Activated T-helper 2 cell treated with anti-CD3 and anti-CD28 coated beads, Interferon-gamma antibody, Interleukin-2, Interleukin-4, amounts not matched to agents 10 μg/mL and 5 μg/mL and 100 μg/mL, durations not matched to agents 14 hours and 24 hours and 36 hours (primary cell): ENCODE measurements at places on chromosomes 12 and 14. TPM values are rescaled to one million over a fixed set of nuclear protein-coding genes. Genes with fewer than 3 reads are reported as not detected.

DNA sequence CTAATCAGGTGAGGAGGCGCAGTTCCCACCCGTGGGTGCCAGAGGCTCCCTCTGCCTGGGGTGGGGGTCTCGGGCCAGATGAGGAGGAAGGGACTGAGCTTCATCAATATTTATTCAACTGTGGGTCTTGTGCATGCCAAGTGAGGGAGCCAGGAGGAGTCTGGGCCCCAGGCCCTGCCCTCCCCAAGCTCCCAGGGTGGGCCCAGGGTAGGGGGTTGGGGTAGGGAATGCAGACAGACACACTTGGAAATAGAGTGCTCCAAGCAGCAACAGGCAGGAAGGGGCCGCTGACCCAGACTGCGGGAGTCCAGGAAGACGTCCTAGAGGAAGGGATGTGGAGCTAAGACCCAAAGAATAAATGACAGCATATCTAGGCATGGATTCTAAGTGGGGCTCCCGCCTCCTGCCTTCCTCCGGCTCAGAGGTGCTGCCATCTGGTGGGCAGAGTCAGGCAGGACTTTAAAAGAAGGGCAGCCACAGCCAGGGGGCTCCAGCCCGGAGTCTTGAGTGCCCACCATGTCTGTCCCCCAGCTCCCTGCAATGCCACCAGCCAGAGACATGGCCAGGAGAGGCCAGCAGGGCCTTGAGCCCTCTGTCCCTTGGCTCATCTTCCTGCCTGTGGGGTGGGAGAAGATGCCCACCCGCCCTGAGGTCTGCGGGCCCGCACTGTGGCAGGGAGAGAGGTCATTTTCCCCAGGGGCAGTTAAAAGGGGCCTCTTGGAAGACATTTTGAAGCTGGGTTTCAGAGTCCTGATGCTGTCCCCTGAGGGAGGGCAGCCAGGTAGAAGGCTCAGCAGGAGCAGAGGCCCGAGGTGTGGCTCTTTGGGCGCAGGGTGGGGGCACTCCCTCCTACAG lies 70.1 kb downstream of the PHETA1 start:
- no peak overlapping the region for H3K4me3 ChIP-seq
- H3K27me3 ChIP-seq, result no peaks in the 10 kb centered on the region
- no peaks in the 10 kb centered on the region for H3K36me3 ChIP-seq
- DNase-seq, result peak; percentile 12
- no peaks in the 10 kb centered on the region for H3K4me1 ChIP-seq

DNA sequence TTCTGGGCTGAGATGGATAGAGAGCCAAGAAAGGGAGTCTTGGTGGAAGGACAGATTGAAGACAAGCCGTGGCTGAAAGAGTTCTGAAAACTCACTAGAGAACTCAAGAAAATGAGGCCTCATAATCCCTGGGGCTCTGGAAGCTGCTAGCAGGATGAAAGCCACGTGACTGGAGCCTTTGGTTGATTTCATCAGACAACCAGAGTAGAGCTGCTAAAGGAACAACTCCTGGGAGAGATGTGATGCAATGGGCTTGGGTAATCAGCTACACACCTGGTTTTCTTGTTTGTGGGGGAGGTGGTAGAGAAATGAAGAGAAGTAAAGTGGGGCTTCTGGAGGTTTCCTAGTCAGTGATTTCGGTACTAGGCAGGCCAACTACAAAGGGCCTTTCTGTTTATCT lies 13.4 kb downstream of the CSRNP2 start:
- H3K36me3 ChIP-seq, result peaks cover 54% of the 10 kb centered on the region
- no peak overlapping the region for H3K27ac ChIP-seq
- no peak overlapping the region for H3K4me3 ChIP-seq
- no peaks in the 10 kb centered on the region for H3K27me3 ChIP-seq

DNA sequence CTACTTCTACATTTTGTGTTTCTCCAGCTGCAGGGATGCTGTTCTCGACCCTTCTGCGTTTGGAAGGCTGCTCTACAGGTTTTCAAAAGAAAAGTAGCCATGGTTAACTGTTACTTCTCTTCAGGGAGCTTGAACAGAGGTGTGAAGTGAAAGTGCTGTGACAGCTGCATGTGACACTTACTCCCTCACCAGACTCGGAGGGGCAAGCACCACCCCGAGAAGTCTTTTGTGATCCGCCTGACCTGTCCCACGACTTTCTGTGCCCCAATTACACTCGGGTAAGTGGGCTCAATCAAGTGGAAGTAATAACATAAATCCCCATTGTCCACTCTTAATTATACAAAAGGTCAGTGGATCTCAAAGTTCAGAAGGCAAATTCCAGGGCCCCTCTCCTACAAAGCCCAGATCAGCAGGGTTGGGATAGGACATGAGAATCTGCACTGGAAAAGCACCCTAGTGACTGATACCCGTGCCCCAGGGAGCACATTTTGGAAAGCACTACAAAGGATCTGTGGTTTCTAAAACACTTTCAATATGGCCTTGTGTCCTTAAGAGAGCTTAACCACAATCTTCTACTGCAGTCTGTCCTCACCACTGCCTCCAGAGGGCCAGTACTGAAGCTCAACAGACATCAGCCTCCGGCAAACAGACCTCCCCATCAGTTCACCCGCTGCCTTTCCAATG lies 11.5 kb downstream of the FICD start:
- H3K27me3 ChIP-seq, result no peaks in the 10 kb centered on the region
- no peak overlapping the region for H3K4me3 ChIP-seq
- peaks cover 81% of the 10 kb centered on the region for H3K36me3 ChIP-seq
- no peak for DNase-seq
- H3K27ac ChIP-seq, result no peak overlapping the region

Gene HOXC6
- total RNA-seq, result not detected in 2 replicates

Gene GPRC5D
- total RNA-seq, result not detected in 2 replicates

Gene PRORP
- total RNA-seq, result 37.0 and 41.3 TPM in 2 replicates

Gene ADCY4
- 1.5 and 2.3 TPM in 2 replicates for total RNA-seq

GRCh38 chr14:48430805-48431204 lies 755.4 kb upstream of the MDGA2 start:
- H3K27me3 ChIP-seq, result no peaks in the 10 kb centered on the region
- no peaks in the 10 kb centered on the region for H3K4me1 ChIP-seq
- DNase-seq, result no peak
- H3K4me3 ChIP-seq, result no peak overlapping the region

GRCh38 chr12:27253347-27253746 lies 9.3 kb downstream of the STK38L start:
- peaks cover 26% of the 10 kb centered on the region for H3K4me1 ChIP-seq
- H3K4me3 ChIP-seq, result no peak overlapping the region
- DNase-seq, result no peak
- H3K36me3 ChIP-seq, result peaks cover 23% of the 10 kb centered on the region

GRCh38 chr14:33061667-33062325 lies 123.1 kb downstream of the NPAS3 start:
- no peak overlapping the region for H3K27ac ChIP-seq
- DNase-seq, result no peak
- H3K4me3 ChIP-seq, result no peak overlapping the region
- no peaks in the 10 kb centered on the region for H3K4me1 ChIP-seq

DNA sequence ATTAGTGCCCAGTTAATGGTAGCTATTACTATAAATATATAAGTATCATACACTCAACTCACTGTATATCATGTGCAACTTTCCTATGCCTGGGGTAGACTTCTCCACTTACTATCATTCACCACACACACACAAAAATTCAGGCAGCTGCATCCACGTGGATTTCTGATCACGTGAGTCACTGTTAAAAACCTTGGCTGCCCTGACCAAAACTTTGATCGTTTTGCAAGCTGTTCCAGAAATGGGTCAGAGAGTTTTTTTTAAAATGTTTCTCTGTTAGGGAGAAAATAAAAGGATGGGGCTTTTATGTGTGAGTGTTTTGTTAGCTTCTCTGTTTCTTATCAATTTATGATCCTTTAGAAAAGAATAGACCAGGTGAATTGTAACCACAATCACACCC lies 198.2 kb upstream of the CNOT2 start:
- peaks cover 2% of the 10 kb centered on the region for H3K27me3 ChIP-seq
- H3K27ac ChIP-seq, result no peak overlapping the region
- no peaks in the 10 kb centered on the region for H3K36me3 ChIP-seq

DNA sequence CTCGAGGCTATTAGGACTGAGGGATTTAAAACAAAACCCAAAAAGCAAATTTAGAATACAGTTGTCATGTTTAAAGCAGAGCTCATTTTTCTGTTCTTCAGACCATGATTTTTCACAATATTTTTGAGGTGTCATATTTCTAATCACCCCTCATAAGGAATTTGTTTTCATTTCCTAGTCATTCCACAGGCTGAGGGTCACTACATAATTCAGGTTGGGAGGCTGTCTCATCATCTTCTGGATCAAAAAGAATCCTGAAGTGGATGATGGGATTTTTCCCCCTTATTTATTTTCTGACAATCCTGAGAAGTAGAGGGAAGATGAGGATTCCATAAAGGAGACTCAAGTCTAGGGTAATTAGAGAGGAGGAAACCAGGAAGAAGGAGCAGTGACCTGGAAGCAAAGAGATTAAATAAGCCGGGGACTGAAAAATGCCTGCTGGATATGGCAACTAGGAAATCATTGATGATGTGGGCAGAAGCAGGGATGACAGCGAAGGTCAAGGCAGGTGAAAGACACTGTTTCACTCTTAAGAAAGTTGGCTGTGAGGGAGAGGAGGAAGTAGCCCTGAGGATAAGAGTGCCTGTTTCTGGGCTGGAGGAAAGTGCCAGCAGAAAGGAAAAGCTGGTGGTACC lies 9.0 kb upstream of the PCNX1 start:
- H3K27ac ChIP-seq, result no peak overlapping the region
- no peak overlapping the region for H3K4me3 ChIP-seq
- no peak for DNase-seq
- H3K36me3 ChIP-seq, result peaks cover 4% of the 10 kb centered on the region

DNA sequence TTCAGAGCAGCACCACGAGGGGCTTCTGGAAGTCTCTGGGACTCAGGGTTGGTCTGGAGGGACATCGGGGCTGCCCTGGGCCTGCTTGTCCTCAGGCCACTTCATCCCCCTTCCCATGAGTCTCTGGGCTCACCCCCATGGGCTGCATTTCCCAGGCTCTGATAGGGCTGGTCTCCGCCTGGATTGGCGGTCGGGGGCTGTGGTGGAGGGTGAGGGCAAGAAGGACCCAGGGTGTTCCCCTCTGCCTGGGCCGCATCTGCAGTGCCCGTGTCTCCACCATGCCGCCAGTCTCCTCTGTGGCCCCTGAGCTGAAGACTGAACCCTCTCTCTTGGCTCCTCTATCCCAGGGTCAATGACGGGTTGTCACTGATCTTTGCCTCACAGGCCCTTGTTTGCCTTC lies 242.1 kb downstream of the ADGRD1 start:
- no peak overlapping the region for H3K4me3 ChIP-seq
- no peaks in the 10 kb centered on the region for H3K36me3 ChIP-seq
- DNase-seq, result no peak
- H3K27me3 ChIP-seq, result no peaks in the 10 kb centered on the region
- no peak overlapping the region for H3K27ac ChIP-seq
- no peaks in the 10 kb centered on the region for H3K4me1 ChIP-seq

DNA sequence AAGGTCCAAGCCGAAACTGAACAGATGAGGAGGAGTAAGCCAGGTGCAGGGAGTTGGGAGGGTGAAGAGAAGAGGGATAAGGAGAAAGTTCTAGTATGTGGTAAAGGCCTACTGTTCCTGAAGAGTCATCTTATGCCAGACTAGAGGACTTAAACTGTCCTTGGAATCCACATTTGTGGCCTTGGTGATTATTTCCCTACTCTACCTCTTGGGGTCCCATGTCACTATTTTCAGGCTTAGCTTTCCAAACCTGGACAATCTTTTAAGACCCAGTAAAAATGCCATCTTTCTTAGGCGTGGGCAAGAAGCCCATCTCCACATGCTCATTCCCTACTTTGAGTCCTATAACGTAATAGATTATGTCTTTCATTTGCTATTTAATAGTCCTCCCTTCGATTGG lies 40.1 kb upstream of the CRY1 start:
- H3K4me3 ChIP-seq, result no peak overlapping the region
- H3K27me3 ChIP-seq, result no peaks in the 10 kb centered on the region
- H3K27ac ChIP-seq, result no peak overlapping the region
- peaks cover 2% of the 10 kb centered on the region for H3K4me1 ChIP-seq
- no peak for DNase-seq
- no peaks in the 10 kb centered on the region for H3K36me3 ChIP-seq

GRCh38 chr12:46485853-46486252 lies 113.3 kb upstream of the SLC38A2 start:
- H3K36me3 ChIP-seq, result peaks cover 29% of the 10 kb centered on the region
- H3K27me3 ChIP-seq, result no peaks in the 10 kb centered on the region
- no peaks in the 10 kb centered on the region for H3K4me1 ChIP-seq
- H3K27ac ChIP-seq, result no peak overlapping the region

Gene TRIM9
- 0.46 TPM in 2 replicates for total RNA-seq

Gene CCDC63
- not detected in 2 replicates for total RNA-seq

DNA sequence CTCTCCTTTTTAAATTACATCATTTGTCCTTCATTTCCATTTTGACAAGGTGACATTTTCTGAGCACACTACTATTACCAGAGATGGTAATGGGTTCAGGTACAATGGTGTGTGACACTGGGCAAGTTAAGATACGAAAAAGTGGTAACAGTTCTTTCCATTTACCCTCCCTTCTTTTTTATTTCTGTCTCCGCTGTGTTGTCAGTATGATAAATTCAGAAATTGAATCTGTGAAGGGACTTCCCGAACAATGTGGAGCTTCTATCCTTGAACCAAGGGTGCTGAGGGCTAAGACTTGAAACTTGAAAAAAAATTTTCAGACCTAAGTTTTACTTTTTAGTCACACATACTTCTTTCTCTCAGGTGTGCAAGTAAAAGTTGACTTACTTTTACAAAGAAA lies 103.7 kb downstream of the ERC1 start:
- H3K36me3 ChIP-seq, result no peaks in the 10 kb centered on the region
- no peak for DNase-seq
- no peaks in the 10 kb centered on the region for H3K27me3 ChIP-seq
- H3K4me3 ChIP-seq, result no peak overlapping the region

DNA sequence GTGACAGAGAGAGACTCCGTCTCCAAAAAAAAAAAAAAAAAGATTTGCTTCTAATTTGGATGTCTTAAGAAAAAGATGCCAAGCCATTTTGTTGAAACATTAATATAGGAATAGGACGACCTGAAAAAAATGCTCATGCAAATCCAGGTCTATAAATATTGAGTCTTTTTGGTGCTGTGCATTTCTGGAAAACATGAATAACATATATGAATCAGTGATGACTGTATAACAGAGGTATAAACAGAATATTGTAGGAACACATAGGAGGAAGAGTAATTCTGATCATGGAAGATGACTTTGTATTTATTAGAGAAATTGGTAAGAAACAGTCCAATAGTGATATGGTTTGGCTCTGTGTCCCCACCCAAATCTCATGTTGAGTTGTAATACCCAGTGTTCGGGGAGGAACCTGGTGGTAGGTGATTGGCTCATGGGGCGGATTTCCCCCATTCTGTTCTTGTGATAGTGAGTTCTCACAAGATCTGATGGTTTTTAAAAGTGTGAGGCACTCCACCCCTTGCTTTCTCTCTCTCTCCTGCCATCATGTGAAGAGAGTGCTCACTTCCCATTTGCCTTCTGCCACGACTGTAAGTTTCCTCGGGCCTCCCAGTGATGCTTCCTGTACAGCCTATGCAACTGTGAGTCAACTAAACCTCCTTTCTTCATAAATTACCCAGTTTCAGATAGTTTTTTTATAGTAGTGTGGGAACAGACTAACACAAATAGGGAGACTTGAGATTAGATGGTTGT lies 3.0 kb upstream of the SRSF5 start:
- no peak for DNase-seq
- H3K4me3 ChIP-seq, result no peak overlapping the region
- H3K4me1 ChIP-seq, result peaks cover 43% of the 10 kb centered on the region
- peak overlapping the region; percentile 79 for H3K27ac ChIP-seq
- no peaks in the 10 kb centered on the region for H3K27me3 ChIP-seq
